ENCODE measurements at places on chromosomes 12 and 14.

- DNase-seq = no peak
Measured at GRCh38 chr12:54287261-54288157, 7.0 kb downstream of the HNRNPA1 start.

GRCh38 chr14:68651075-68651474, 141.8 kb downstream of the ZFP36L1 start:
- no peak for DNase-seq

DNA sequence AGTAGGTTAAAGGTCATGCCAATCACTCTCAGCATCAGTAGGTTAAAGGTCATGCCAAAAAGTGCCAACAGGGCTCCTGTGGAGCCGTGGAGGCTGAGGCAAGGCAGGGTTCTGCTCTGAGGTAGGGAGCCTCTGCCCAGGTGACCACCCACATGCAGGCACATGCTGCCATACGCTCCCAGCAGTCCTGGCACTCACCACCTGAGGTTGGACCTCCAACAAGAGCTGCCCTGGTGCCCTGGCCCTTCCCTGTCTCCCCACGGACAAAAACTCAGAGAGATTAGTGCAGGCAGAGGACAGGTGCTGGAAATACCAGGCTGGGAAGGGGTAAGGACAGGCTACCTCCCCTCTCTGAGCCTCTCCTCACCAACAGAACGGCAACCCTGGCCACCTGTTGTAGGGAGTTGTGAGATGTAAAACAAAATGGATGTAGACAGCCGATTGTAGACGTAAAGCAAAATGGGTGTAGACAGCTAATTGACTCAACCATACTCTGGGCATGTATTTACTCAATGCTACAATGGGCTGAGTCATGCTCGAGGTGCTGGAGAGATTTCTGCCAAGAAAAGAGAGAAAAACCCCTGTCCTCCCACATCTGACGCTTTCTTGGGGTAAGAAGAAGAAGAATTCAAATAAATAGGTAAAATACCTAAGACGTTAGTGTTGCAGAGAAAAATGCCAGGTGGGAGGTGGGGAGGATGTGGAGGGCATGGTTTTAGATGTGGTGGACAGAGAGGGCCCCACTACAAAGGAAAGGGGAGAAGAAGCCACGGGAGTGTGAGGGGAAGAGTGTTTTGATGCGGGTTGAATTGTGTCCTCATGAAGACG, 32.4 kb downstream of the LTBP2 start:
- DNase-seq = no peak

- no peak for DNase-seq
Measured at GRCh38 chr14:102138961-102139285, 774 bp upstream of the WDR20 start.

GRCh38 chr14:94011795-94012194, 14.3 kb upstream of the OTUB2 start:
- peak; percentile 17 for DNase-seq

DNA sequence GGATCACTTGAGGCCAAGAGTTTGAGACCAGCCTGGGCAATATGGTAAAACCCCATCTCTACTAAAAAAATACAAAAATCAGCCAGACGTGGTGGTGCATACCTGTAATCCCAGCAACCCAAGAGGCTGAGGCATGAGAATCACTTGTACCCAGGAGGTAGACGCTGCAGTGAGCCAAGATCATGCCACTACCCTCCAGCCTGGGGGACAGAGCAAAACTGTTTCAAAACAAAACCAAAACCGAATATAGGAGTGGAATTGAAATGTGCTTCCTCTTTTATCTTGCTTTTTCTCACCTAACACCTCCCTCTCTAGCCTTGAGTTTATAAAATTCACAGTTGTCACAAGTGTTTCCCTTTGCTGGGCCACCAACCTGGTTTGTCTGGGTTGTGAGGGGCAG, 181.9 kb downstream of the PAH start:
- no peak for DNase-seq

DNA sequence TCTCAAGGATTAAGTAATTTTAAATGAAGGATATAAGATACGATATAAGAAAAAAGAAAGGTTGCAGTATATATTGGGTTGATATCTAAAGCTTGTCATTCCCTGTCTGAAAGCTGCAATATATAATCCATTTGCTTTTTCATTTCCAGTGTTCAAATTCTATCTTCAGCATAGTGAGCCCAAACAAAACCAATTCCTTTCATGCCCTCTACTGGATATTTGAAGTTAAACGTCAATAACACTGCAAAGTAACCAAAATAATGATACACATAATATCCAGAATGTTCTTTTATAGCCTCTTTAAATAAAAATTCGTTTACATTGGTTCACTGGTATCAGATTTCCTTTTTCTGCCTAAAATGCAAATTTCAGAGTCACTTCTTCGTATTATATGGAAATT, 64.5 kb upstream of the DAAM1 start:
- peak; percentile 50 for DNase-seq

- DNase-seq = no peak
Measured at GRCh38 chr14:89504602-89505313, 87.7 kb upstream of the FOXN3 start.

DNA sequence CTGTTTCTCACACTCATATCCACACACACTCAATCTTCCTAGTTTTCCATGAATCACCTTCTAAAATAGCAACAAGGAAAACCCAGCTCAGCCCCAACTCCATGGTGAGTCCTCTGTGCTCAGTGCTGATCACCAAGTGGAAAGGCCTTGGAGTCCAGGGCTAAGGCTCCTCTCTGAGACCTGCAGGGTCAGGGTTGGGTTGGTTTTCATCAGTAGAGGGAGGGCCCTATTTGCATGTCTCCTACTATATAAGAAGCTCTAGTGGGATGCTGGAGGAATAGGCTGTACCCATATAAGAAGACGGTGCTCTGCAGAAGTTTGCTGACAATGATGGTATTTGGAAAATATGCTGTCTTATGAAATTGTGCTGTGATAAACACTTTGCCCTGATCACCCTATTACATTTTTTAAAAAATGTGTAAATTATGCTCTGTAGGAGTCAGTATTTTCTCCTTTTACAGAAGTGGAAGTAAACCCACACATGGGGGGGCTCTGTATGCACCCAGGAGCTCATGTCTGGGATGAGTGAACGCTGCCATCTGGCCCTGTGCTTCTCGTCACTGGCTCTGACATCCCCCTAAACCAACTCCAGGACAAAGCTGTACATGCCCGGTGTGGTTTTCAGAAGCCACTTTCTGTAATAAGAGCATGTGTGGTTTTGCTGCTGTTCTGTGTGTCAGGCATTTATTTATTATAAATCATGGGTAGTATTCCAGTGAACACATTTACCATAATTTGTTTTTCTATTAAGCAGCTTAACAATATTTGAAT, 536.3 kb downstream of the TMEM121 start:
- DNase-seq = no peak

- no peak for DNase-seq
Measured at GRCh38 chr14:33987565-33988080, 36.7 kb upstream of the EGLN3 start.

DNA sequence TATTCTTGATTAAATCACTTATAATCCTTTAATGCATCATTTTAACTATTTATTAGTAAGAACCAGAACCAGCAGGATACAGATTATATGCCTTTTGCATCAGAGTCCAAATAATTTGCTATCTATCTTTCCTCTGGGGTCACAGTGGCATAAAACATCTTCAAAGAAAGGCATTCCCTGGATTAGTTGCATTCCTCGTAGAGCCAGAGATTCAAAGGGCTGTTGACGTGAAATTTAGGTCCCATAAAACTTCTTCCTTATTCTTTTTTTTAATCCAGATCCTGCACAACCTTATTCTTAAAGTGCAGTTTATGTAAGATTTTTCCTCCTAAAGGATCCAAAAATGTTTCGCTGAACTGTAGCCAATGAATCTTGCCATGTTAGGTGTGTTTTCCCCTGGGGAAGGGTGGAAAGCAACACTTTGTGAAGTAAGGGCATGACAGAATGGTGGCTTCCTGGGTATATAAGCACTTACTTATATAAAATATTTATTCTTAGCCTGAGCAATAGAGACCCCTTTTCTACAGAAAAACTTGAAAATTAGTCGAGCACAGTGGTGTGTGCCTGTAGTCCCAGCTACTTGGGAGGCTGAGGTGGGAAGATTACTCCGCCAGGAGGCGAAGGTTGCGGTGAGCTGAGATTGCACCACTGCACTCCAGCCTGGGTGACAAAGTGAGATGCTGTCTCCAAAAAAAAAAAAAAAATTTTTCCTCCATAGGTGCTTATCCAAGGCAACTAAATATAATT, 208.7 kb downstream of the PCNX1 start:
- DNase-seq = no peak

- peak; percentile 80 for DNase-seq
Measured at GRCh38 chr14:99272899-99273765, 1.1 kb upstream of the BCL11B start.

DNA sequence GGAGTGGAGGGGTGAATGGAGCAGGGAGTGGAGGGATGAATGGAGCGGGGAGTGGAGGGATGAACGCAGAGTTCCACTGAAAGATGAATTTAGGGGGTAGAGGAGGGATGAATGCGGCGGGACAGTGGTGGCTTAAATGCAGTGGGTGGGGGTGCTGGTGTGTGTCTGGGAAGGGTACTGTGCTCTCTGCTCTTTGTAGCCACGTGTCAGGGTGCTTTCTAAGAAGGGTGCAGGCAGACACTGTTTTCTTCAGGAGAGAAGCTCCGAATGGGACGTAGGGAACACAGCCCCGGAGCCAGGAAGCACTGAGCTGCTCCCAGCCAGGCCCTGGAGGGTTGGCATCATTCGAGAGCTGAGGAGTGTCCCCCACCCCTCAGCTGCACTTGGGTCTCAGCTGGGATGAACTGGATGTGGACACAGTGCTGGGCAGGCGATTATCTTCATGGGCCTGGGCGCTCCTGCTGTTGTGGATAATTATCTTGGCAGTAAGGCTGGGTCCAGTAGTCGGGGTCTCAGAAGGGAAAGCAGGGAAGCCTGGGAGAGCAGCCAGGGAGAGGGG, 9.5 kb upstream of the CEP170B start:
- DNase-seq = no peak

DNA sequence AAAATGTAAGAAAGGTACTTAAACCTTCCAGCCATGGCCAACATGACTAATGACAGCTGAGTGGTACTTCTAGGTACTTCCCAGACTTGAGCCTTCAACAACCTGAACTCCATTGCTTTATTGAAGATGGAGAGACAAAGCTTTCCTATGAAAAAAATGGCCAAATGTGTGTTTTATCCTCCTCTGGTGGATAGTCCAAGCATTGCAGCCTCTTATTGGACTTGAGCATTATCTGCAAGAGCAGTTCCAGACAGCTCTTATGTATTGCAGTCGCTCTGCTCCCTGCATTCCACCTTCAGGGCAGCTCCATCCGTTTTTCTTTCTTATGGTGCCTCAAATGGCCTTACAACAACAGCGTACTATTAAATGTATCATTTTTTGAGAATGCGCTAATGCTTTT, 588.2 kb downstream of the NRXN3 start:
- DNase-seq = peak; percentile 65

DNA sequence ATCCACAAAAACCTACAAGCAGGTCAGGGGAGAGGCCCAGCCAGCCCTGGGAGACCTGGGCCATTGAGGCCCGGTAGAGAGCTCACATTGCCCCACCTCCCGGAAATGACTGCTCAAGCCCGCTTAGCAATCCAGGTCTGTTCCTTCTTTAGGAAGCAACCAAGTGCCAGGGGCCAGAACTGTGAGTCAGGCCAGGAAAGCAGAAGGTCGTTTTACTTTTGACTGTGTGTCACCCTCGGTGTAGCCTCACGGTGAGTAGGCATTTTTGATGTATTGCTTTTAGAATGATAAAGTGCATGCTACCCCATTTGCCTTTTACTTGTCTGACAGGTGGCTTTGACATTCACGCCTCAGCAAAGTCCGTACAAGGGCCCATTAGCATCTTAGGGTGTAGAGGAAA, 25.4 kb upstream of the PWP1 start:
- DNase-seq = no peak

DNA sequence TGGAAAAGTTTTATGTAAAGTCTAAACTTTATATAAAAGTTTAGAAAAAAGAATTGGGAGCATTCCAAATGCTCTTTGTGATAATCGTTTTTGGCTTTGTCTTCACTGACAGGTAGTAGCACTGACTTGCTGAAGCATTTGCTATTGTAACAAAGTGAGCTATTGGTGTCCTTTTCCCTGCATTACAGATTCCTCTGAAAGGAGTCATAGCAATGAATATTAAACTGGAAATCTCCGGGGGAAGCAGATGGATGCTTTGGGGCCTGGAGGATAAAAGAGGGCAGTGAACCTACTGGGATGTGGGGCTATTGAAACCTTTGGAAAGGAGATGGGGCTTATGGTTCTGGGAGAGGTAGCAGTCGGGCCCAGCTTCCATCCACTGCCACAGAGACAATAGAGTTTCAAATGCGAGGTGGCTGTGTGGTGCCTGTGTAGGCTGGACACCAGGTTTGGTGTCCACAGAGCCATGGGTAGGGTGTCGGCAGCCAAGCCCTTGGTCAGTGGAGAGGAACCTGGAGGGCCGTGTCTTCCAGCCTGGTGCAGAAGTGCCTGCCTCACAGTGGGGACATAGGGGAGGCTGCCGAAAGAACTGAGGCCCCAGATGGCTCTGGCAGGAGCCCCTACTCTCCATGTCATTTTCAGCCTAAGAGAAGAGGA, 10.1 kb downstream of the GSG1 start:
- DNase-seq = no peak

DNA sequence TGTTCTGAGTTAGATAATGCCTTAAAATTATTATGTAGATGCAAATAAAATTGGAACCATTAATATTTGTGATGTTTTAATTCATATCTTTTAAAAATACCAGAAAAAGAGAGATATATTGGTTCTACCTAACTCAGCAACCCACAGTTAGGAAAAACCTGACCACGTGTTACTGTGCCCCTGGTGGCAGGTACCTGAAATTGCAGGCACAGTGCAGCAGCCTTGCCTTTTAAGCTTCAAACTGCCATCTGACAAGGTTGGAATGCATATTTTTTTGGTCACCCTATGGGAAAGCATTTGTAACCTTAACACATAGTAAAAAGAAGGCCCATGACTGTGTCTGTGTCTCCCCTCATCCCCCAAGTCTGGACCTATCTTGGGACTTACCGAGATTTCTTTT, 109.4 kb upstream of the NOS1 start:
- DNase-seq = no peak

DNA sequence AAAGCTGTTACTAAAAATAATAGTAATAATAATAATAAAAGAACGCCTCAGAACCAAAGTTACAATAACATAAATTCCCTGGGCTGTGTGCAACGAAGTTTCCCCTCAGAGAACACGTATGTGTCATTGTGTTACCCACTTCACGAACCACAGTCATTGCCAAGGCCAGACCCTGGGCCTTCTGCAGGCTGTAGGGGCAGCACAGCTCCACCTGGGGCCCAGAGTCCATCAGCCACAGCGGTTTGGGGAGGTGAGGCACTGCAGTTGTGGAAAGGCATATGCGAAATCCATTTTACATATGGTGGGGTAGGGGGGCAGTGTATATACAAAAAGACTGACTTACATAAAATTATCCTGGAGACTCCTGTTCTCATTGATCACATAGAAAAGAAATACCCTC, 56.1 kb downstream of the ESR2 start:
- DNase-seq = no peak

DNA sequence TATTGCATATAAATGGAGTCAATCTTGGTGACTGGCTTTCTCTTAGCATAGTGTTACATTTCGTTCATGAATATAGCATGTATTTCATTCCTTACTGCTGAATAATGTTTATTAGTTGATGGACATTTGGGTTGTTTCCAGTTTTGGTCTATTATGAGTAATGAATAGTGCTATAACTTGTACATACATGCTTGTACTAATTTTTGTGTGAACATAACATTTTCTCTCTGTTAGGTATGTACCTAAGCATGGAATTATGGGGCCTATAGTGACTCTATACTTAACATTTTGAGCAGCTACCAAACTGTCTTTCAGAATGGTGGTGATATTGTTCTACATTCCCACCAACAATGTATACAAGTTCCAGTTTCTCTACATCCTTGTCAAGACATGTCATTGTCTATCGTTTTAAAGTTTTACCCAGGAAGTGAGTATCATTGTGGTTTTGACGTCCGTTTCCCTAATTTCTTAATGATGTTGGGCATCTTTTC, 23.1 kb downstream of the ATP2A2 start:
- DNase-seq = no peak

Data from NCI-H1105 treated with DMSO at 0.1 percent for 48 hours (cell line).